ENCODE measurements at places on chromosomes 6 and 20.

GRCh38 chr20:13581451-13581850, 57.3 kb downstream of the TASP1 start:
- no peak for DNase-seq

GRCh38 chr6:157198425-157199279, 124.7 kb downstream of the TMEM242 start:
- no peak for DNase-seq

DNA sequence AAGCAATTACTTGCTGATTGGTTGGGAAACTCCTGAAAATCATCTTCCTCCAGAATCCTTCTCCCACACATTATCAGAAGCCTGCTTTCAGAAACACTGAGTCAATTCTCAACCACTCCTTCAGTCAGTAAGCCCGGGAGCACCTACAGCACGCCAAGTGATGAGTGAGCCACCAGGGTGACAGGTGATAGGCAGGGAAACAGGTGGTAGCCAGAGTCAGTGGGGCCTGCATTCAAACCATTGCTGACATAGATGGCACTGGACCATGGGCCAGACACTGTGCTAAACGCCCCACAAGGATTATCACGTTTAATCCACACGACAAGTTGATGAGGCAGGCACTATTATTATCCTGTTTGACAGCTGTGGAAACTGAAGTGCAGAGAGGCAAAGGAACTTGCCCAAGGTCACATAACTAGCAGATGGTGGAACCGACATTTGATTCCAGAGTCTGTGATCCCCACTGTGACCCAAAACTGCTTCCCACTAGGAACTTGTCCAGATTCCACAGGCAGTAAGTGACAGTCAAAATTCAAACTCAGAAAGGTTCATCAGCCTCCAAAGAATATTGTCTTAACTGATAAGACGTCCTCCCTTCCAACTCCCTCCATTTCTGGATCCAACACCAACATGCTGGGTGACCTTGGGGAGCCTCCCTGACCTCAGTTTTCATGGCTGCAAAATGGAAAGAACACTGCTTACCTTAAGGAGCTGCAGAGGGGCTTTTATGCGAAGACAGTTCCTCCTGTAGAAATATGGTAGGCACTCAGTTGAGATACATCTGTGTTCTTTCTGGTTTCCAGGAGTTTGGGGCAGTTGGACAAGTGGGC, 23.9 kb upstream of the TOP1 start:
- no peak for DNase-seq

DNA sequence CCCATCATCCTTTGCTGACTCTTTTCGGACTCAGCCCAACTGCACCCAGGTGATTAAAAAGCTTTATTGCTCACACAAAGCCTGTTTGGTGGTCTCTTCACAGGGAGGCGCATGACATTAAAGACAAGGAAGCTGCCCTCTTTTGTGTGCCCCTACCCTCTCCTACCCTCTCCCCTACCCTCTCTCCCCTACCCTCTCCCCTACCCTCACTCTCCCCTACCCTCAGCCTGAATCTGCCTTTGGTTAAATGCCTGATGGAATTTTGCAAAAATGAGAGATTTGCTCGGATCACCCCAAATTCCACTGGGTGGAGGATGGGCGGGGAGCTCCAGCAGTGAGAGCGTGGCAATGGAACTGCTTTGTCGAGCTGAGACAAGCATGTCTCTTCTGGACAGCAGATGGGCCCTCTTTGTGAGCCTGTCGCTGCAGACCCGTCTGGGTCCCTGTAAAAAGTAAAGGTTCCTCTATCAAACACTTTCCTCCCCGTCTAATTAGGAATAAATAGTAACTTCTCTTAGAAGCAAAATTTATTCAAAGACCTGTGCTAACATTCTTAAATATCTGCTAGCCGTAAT, 76.4 kb upstream of the MLN start:
- no peak for DNase-seq

- no peak for DNase-seq
Observed at GRCh38 chr20:2509794-2510193, 1.1 kb upstream of the ZNF343 start.

Measured in stimulated activated CD4-positive, alpha-beta T cell treated with anti-CD3 and anti-CD28 coated beads, TNF-alpha, amount 100 ng/mL, for 48 hours (primary cell).